Activated naive CD8-positive, alpha-beta T cell treated with anti-CD3 and anti-CD28 coated beads, Interleukin-2, amount 50 U/mL, for 24 hours (primary cell): ENCODE measurements at places on chromosomes 4 and X.
A peak's percentile ranks its signal among the peaks of the same experiment; 100 is the strongest.

GRCh38 chrX:106415276-106415895, 196.4 kb upstream of the RADX start:
- peak; percentile 1 for DNase-seq

DNA sequence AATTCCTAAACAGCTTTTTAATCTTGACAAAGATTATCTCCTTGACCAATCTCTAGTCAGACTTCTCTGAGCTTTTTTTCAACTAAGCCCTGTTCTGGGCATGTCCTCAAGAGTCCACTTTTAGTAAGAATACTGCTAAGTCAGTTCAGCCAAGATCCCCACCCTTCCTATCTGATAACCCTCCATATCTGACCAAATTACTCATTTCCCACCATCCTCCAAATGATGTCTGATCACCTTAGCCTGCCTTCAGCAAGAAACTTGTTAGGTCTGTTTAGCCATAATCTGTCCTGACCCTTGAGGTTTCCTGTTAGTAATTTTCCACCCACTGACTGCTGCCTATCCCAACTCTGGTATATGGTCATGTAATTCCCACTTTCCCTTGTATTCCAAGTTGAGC, 65.2 kb downstream of the FAM13A start:
- DNase-seq = no peak

GRCh38 chr4:146072376-146072775, 103.1 kb upstream of the LSM6 start:
- no peak for DNase-seq

GRCh38 chr4:183544109-183544508, 39.3 kb downstream of the ING2 start:
- no peak for DNase-seq
